ENCODE measurements at places on chromosomes 12 and 14.

DNA sequence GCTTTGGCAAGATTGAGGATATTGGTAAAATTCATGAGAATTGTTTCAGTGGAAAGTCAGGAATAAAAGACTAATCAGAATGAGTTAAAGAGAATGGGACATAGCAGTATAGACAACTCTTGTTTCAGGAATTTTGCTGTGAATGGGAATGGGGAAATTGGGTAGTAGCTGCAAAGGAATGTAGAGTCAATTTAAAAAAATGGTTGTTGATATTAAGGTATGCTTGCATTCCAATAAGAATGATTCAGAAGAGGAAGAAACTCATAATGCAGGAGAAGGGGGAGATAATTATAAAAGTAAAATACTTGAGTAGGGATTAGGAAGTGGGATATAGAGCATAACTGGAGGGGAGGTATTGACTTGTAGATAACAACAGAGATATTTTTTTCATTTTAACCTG lies 40.7 kb downstream of the MNAT1 start:
- no peak for DNase-seq

DNA sequence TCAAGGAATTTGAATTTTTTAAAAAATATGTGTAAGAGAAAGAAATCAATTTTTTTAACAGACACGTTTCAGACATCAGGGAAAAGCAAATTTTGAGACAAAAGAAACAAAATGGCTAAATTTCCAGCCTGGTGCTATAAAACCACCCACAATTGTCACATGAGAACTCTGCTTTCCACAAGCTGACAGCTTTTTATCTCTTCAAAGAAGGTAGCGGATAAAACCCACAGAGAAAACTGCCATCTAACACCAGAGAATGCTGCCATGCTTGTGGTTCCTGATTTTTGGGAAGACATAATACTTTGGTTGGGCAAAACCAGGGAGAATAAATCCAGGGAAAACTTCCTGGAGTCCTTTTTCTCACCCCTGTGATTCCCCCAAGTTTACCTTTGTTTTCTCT lies 10.3 kb upstream of the ITPR2 start:
- no peak for DNase-seq

- no peak for DNase-seq
Measured at GRCh38 chr14:72513965-72514659, 379.8 kb downstream of the DPF3 start.

DNA sequence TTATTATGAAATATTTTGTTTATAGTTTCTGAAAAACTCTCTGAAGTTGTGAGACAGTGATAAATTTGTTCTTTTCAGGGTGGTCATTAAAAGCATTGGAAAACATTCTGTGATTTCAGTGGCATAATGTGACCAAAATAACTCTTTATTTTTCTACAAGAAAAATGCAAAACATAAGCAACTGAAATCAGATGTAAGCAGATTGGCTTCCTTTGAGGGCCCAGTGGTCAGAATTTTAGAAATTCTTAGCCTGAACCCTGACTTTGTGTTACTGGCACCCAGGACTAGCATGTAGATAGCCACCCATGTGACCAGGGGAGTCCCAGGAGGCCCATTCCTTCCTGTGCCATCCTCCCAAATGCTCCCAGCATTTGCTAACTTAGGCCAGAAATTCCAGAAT lies 145.6 kb upstream of the SLC38A2 start:
- DNase-seq = no peak

DNA sequence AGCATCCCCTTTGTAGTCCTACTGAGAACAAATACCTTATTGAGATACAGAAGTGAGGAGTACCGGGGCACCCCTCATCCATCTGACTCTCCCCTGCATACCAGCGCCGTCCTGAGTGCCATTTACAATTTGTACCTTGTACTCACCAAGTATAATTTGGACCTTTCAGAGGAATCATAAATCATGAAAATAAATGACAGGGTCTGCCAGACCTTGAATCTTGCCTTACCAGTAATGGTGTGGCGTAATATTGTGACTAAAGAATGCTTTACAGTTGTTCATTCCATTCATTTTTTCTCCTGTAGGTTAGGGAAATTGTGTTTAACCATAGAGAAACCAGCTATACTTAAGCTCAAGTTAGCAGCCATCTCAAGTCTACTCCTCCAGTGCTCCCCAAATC lies 243.7 kb upstream of the RGS6 start:
- no peak for DNase-seq

- DNase-seq = no peak
Measured at GRCh38 chr12:110015132-110015531, 15.9 kb downstream of the ANKRD13A start.

GRCh38 chr14:88168498-88169165 lies 154.4 kb downstream of the KCNK10 start:
- DNase-seq = no peak

GRCh38 chr14:59246566-59246965 lies 58.1 kb downstream of the DAAM1 start:
- DNase-seq = no peak

DNA sequence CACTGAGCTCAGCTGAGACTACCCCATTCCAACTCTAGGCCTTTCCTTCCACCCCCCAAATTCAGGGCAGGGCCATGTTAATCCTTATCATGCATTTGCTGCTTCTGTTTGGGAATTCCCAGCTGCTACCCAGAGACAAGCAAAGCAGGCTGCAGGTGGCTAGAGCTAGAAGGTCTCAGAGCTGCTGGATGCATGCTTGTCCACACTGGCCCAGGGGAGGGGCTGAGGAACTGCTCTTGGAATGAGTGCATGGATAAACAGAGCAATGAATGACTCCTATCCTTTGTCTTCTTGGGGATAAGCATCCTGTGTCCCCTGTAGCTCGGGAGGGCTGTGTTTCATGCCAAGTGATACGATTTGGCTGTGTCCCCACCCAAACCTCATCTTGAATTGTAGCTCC lies 136.8 kb upstream of the NOS1 start:
- DNase-seq = no peak

DNA sequence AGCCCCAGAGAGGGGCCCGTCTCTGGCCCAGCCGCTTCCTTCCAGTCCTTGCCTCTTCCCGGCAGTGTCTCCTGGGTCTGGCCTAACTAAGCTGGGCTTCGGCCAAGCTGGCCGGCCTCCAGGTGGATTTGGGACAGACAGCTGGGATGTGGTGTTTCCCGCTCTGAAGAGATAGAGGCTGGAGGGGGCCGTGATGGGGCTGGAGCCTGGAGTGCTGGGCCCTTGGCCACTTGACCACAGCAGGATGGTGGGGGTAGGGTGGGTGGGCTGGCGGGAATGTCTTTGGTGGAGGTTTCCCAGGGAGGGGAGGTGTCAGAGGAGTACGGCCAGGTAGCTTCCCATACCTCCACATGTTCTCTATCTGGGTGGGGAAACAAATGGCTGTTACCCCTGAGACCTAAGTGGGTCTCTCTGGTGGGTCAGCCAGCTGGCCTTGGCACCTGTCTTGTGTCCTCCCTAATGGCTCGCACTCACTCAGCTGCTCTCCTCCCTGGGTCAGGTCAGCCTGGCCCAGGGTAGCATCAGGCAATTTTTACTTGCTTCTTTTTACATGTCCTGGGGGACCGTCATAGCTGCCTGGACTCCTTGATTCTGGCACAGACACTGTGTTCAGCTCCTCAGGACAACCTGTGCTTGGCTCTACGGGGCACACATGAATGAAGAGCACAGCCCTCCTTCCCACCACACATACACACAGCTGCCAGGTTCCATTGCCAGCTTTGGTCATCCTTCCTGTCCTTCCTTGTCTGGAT lies 19.8 kb upstream of the PGF start:
- peak; percentile 94 for DNase-seq

GRCh38 chr12:99146185-99146584 lies 501.1 kb downstream of the APAF1 start:
- no peak for DNase-seq

- DNase-seq = no peak
Measured at GRCh38 chr12:22082190-22082701, 36.2 kb downstream of the CMAS start.

DNA sequence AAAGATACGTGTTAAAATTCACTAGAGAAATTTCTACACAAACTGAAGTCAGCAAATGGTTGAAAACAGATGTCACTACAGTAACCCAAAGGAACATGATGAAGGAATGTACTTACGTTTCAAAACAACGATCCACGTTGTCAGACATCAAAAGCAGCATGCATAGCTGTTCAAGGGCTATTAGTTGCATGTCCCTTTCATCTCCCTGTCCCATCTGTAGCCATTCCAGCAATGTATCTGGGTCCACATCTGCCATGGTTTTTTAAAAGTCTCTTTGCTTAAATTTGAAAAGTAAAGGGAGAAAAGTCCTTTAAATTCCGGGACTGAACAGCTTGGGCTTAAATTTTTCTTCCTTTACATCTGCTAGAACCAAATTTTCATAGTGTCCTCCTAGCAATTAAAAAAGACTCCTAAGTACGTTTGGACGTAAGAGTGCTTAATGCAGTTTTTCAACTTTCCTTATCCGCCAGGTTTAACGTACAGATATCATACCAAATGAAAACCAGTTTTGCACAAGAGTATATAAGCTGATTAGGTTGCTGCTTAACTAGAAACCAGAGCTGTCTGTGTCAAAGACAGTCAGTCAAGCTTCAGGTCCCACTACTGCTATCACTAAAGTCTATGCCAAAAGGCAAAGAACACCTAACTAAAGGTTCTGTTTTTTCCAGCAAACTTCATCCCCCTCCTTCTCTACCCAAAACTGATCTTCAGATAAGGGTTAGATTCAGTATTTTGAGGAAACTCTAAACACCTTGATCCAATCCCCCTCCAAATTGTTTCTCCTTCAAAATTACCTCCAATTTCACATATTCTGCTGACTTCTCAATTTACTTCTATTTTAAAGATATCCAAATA lies 1.7 kb downstream of the HECTD1 start:
- peak; percentile 60 for DNase-seq

- no peak for DNase-seq
Measured at GRCh38 chr14:22882529-22883172, 371 bp upstream of the REM2 start.

GRCh38 chr12:90987520-90987919 lies 17.3 kb downstream of the EPYC start:
- DNase-seq = no peak

- DNase-seq = no peak
Measured at GRCh38 chr12:57616383-57617101, 5.3 kb downstream of the ARHGEF25 start.

GRCh38 chr14:73567951-73568885 lies 795 bp upstream of the ACOT2 start:
- no peak for DNase-seq

DNA sequence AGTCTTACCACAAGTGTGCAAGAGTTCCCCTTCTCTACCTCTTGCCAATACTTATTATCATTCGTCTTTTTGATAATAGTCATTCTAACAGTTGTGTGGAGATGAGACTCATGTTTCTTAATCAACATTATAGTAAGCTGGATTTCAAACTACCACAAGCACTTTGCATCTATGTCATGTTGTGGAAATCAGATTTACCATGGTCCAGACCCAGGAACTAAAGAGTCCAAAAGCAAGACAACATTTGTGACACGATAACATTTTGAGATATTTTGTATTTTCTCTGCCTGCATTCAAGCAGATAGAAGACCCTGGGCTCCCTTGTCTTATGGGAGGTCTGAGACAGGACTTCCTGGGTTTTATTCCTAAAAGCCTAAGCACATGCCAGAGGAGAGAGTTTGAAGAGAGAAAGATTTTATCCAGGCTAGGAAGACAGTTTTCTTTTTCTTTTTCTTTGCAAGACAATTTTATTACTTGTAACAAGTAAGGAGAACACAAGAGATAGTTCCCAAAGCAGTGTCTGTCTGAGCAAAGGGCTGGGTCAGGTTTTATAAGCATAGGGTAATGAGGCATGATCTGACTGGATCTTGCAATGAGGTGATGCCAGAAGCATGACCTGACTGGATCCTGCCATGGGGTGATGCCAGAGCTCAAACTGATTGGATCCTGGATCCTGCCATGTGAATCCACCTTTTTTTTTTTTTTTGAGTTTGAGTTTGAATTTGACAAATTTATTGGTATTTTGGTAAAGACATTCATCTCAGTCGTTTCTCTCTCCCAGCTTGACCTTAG lies 180.5 kb upstream of the HMGA2 start:
- no peak for DNase-seq

GRCh38 chr12:95216711-95217376 lies 423 bp downstream of the FGD6 start:
- DNase-seq = no peak

- DNase-seq = no peak
Measured at GRCh38 chr12:97645726-97646125, 183.1 kb downstream of the RMST start.

DNA sequence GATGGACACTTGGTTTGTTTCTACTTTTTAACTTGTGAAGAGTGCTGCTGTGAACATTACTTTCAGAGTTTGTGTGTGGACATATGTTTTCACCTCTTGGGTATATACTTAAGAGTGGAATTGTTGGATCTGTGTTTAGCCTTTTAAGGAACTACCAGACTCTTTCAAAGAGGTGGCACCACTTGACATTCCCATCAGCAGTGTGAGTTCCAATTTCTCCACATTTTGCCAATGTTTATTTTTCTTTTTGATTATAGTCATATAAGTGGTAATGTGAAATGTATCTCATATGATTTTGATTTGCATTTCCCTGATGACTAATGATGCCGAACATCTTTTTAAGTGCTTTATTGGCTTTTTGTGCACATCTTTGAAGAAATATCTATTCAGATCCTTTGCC lies 44.8 kb downstream of the ARHGAP5 start:
- DNase-seq = no peak

DNA sequence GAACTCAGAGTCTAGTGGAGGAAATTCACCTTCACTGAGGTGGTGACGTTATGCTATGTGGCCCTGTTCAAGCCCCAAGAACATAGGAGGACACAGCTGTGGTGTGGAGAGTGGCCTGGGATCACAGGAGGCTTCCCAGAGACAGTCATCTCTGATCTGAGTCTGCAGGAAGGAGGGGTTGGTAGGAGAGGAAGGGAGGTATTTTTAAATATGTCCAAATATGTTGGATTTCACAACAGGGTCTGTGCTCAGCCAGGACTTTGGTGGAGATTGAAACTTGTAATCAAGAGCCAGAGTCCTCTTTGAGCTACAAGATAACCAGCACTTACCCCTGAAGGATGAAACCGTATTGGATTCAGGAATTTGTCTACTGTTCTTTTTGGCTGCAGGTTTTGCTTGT lies 26.4 kb upstream of the MED13L start:
- DNase-seq = no peak

GRCh38 chr14:43252866-43253265 lies 1254.2 kb downstream of the FSCB start:
- no peak for DNase-seq

- no peak for DNase-seq
Measured at GRCh38 chr14:51513281-51513680, 138.4 kb upstream of the FRMD6 start.

GRCh38 chr14:88026890-88027289 lies 22.0 kb downstream of the GPR65 start:
- DNase-seq = no peak

- DNase-seq = no peak
Measured at GRCh38 chr12:60465060-60465459, 869.2 kb downstream of the SLC16A7 start.

DNA sequence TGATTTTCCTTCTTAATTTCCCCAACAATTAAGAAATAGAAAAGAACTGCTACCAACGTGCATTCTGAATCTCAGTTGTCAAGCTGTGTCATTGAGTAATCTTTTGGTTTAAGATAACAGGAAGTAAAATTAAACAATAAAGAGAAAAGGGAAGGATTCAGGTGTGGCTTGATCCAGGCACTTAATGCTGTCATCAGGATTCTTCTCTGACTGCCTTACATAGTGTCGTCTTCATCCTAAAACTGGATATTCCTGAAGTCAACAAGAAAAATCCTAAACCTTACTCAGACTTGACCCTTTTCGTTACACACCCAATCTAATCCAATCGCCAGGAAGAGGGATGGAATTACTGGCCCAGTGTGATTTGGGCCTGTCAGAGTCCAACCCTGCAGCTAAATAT lies 443.8 kb downstream of the MED13L start:
- DNase-seq = no peak

GRCh38 chr12:53219956-53220693 lies 11.9 kb downstream of the RARG start:
- DNase-seq = no peak

All from vagina (tissue), 2 donors.